Left ventricle myocardium inferior (tissue), 1 donor: ENCODE measurements at places on chromosomes 4 and X.
A peak's percentile ranks its signal among the peaks of the same experiment; 100 is the strongest.

GRCh38 chr4:67401902-67402301 lies 143.4 kb downstream of the CENPC start:
- no peak for DNase-seq
- H3K36me3 ChIP-seq = no peaks in the 10 kb centered on the region
- no peak overlapping the region for H3K27ac ChIP-seq
- no peaks in the 10 kb centered on the region for H3K27me3 ChIP-seq
- H3K4me3 ChIP-seq = no peak overlapping the region

GRCh38 chr4:173318648-173319211 lies 15.4 kb downstream of the HMGB2 start:
- H3K36me3 ChIP-seq = peaks cover 18% of the 10 kb centered on the region
- H3K4me1 ChIP-seq = peaks cover 17% of the 10 kb centered on the region
- no peak for DNase-seq
- no peak overlapping the region for H3K4me3 ChIP-seq

- no peak overlapping the region for H3K4me3 ChIP-seq
- no peak for DNase-seq
- H3K4me1 ChIP-seq = no peaks in the 10 kb centered on the region
- H3K27me3 ChIP-seq = no peaks in the 10 kb centered on the region
- H3K36me3 ChIP-seq = no peaks in the 10 kb centered on the region
- no peak overlapping the region for H3K27ac ChIP-seq
Measured at GRCh38 chrX:19034025-19034424, 50.1 kb upstream of the PHKA2 start.

GRCh38 chr4:15333692-15334633 lies 93.9 kb upstream of the C1QTNF7 start:
- H3K36me3 ChIP-seq = no peaks in the 10 kb centered on the region
- no peak overlapping the region for H3K4me3 ChIP-seq
- H3K4me1 ChIP-seq = no peaks in the 10 kb centered on the region
- no peak for DNase-seq

GRCh38 chr4:23368081-23368697 lies 521.7 kb downstream of the PPARGC1A start:
- no peaks in the 10 kb centered on the region for H3K36me3 ChIP-seq
- peak overlapping the region; percentile 75 for H3K27ac ChIP-seq
- peaks cover 26% of the 10 kb centered on the region for H3K4me1 ChIP-seq
